ENCODE measurements at places on chromosomes 7 and 10. TPM values are rescaled to one million over a fixed set of nuclear protein-coding genes. Genes with fewer than 3 reads are reported as not detected.

Gene CHCHD1
- 36.6 TPM for total RNA-seq

Gene CDHR3
- 17.8 TPM for total RNA-seq

- no peak for DNase-seq
These were observed 10.3 kb upstream of the RASSF4 start for GRCh38 chr10:44949127-44949802.

Gene ELOVL3
- total RNA-seq: not detected

GRCh38 chr7:91550931-91551330 is 286.7 kb downstream of the FZD1 start:
- DNase-seq: no peak

All from sigmoid colon (tissue), 7 donors.